T-cell (primary cell): ENCODE measurements at places on chromosomes 16 and 17.

DNA sequence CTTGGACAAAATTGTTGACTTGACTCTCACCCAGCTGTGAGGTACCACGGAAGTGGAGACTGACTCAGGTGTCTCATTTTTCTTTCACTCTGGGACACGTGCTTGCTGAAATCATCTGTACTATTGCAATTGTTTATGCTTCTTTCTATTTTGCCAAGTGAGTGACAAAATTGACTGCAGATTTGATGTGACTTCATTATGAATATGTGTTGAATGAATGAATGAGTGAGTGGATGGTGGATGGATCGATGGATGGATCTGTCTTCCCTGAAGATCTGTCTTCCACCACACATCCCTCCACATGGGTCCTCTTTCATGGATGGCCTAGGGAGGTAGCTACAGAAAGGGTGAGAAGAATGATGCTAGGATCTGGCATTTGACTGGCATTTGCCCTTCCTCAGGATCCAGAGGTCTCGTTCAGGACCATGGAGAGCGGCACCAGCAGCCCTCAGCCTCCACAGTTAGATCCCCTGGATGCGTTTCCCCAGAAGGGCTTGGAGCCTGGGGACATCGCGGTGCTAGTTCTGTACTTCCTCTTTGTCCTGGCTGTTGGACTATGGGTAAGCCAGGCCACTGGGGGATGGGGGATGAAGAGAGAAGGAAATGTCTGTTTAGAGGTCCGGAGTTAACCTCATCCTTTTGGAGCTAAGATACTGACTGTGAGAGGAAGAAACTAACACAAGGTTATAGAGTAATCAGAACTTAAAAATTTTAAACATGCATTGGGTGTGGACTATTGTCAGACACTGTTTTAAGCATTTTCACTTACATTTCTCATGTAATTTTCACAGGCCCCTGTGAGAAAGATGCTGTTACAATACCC is 12.7 kb downstream of the SLC5A11 start:
- H3K36me3 ChIP-seq = no peaks in the 10 kb centered on the region
- no peaks in the 10 kb centered on the region for H3K4me1 ChIP-seq
- H3K4me3 ChIP-seq = no peak overlapping the region
- peaks cover 3% of the 10 kb centered on the region for H3K27me3 ChIP-seq
- no peak overlapping the region for H3K27ac ChIP-seq

DNA sequence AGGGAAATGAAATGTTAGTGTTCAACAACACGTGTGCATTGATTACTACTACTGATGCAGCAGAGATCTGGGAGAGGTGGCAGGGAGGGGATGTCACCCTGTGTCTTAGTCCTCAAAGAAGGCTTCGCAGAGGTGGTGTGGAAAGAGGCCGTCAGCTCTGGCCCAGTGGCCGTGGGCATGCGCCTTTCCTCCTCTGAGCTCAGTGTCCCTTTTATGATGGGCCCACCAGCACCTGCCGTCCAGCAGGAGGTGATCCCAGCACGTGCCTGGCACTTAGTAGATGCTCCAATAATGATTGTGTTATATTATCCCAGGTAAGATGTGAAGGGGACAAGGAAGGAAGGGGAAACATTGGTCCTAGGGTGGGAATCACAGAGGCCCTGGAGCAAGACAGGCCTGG is 106.2 kb downstream of the CLEC16A start:
- H3K27ac ChIP-seq = no peak overlapping the region
- no peak overlapping the region for H3K4me3 ChIP-seq
- no peak for DNase-seq
- peaks cover 18% of the 10 kb centered on the region for H3K36me3 ChIP-seq
- peaks cover 26% of the 10 kb centered on the region for H3K4me1 ChIP-seq

- H3K27ac ChIP-seq = no peak overlapping the region
- no peaks in the 10 kb centered on the region for H3K4me1 ChIP-seq
- peaks cover 40% of the 10 kb centered on the region for H3K27me3 ChIP-seq
- no peaks in the 10 kb centered on the region for H3K36me3 ChIP-seq
- no peak for DNase-seq
These were observed 2.0 kb downstream of the GPT2 start for GRCh38 chr16:46885960-46886763.

DNA sequence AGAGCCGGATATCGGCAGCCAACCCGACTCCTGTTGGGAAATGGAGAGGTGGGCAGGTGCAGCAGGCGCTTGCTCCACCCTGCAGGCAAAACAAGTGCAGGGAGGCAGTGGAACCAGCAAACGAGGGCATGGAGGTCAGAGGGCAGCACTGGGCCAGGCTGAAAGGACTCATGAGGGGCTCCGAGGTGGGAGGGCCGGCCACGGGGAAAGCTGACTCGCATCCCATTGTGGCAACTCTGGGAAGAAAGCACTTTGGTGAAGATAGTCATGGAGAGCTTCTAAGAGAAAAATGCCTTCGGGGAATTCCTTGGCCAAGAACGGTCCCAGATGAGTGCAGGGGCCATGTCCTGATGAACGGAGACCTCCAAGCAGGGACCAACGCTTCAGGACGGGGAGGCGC is 4.4 kb downstream of the CYBC1 start:
- H3K4me1 ChIP-seq = peaks cover 6% of the 10 kb centered on the region
- DNase-seq = no peak
- no peak overlapping the region for H3K27ac ChIP-seq
- peaks cover 35% of the 10 kb centered on the region for H3K36me3 ChIP-seq
- H3K4me3 ChIP-seq = no peak overlapping the region
- no peaks in the 10 kb centered on the region for H3K27me3 ChIP-seq

DNA sequence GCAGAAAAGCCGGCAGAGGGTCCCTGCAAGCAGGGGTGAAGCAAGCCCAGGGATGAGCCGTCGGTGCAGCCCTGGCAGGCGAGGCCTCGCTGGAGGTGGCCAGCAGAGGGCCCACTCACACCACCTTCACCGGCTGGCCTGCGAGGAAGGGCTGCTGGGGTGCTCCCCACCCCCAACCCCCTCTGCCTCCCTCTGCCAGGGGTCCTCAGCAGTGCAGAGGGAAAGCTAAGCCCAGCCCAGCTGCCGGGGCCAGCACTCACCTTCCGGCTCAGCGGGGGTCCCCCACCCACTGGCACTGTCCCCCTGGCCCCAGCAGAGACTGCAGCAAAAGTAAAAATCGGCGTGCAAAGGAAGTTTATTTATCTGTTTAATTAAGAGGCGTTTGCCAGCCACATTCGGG is 113.4 kb downstream of the ENGASE start:
- H3K4me1 ChIP-seq = no peaks in the 10 kb centered on the region
- peaks cover 2% of the 10 kb centered on the region for H3K27me3 ChIP-seq
- H3K4me3 ChIP-seq = no peak overlapping the region
- DNase-seq = no peak
- no peak overlapping the region for H3K27ac ChIP-seq

DNA sequence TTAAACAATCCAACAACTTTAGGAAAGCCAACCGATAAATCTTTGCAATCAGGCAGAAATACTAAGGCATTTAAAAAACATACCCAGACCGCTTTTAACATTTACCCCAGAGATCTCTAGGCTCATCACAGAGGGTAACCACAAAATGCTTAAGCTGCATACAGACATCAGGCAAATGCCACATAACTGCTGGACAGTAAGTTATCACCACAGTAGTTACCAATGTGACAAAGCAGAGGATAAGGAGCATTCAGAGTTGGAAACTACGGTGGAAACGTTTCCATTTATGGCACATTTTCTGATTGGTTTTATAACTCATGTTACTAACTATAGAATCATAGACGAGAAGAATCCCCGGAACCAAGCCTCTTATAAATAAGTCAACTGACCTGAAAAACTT is 77.5 kb downstream of the KANSL1 start:
- no peaks in the 10 kb centered on the region for H3K27me3 ChIP-seq
- no peak overlapping the region for H3K4me3 ChIP-seq
- peaks cover 29% of the 10 kb centered on the region for H3K4me1 ChIP-seq
- no peak overlapping the region for H3K27ac ChIP-seq

GRCh38 chr17:73851091-73851490 is 206.8 kb upstream of the SDK2 start:
- H3K4me1 ChIP-seq = no peaks in the 10 kb centered on the region
- no peak overlapping the region for H3K4me3 ChIP-seq
- no peaks in the 10 kb centered on the region for H3K36me3 ChIP-seq
- no peak overlapping the region for H3K27ac ChIP-seq

DNA sequence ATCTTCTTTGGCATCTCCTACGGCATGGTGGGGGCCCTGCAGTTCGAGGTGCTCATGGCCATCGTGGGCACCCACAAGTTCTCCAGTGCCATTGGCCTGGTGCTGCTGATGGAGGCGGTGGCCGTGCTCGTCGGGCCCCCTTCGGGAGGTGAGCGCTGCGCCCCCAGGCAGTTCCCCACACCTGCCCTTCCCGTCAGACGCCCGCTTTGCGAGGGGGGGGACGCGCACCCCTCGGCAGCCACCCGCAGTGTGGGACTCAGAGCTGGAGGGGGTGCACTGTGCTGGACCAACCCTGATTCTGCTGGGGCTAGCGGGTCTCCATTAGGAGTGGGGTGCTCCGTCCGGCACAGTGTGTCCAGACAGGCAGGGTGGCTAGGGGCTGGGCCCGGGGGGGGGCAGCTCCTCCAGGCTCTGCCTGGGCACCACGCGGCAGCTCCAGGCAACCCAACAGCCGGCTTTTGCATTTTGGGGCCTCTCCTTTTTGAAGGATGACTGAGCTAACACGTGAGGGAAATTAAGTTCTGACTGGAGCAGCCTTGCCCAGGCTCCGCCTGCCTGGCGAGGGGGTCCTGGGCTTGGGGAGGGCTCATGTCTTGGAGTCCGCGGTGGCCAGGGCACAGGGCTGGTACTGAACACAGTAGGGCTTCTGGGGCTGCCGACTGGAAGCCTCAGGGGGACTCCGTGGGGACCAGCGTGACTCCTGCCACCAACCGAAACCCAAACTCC is 9.1 kb downstream of the SLC16A3 start:
- H3K27me3 ChIP-seq = no peaks in the 10 kb centered on the region
- H3K4me1 ChIP-seq = peaks cover 28% of the 10 kb centered on the region
- no peak for DNase-seq
- H3K27ac ChIP-seq = peak overlapping the region; percentile 62

DNA sequence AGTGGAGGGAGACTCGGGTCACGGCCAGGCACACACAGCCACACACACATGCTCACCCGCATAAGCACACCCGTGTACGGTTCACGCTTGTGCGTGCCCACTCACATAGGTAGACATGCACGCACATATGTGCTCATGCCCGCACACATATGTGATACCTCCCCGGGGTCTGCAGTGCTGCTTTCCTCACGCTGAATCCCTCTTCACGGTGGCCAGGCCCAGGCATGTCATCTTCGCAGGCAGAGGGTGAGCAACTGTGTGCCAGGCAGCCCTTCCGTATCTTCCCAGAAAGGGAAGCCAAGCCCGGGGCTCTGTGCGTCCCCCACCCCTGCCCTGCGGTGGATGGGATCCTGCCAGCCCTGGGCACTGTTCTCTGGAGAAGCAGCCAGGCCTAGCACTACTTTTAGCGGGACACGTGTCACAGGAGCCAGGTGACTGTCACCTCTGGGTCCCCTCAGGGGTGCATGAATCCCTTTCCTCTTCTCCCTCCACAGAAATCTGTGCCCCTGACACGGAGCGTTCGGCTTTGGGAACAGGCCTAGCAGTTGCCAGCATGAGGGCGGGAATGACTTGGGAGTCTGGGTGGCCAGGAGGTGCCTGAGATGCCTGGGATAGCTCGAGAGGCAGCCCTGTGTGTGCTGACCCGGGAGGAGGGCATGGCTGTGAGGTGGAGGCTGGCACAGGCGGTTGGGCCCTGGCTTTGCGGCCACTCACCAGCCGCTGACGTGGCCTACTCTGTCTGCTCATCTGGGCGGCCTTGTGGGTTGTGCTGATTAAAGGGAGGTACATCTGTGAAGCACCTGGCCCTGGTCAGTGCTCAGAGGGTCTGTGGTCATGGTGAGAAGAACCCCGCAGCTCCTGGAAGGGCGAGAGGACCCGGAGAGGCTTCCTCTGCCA is 47.5 kb downstream of the BAIAP2 start:
- no peak for DNase-seq
- H3K36me3 ChIP-seq = no peaks in the 10 kb centered on the region
- H3K4me3 ChIP-seq = no peak overlapping the region
- no peaks in the 10 kb centered on the region for H3K4me1 ChIP-seq

- H3K36me3 ChIP-seq = no peaks in the 10 kb centered on the region
- DNase-seq = no peak
- H3K27ac ChIP-seq = no peak overlapping the region
These were observed 24.1 kb downstream of the CYB561 start for GRCh38 chr17:63421681-63422645.

- no peak overlapping the region for H3K4me3 ChIP-seq
- no peak overlapping the region for H3K27ac ChIP-seq
- H3K4me1 ChIP-seq = peaks cover 3% of the 10 kb centered on the region
- H3K27me3 ChIP-seq = no peaks in the 10 kb centered on the region
- no peaks in the 10 kb centered on the region for H3K36me3 ChIP-seq
These were observed 149.2 kb downstream of the MAF start for GRCh38 chr16:79451196-79451816.

GRCh38 chr16:88279998-88280397 is 102.8 kb upstream of the ZNF469 start:
- H3K4me3 ChIP-seq = no peak overlapping the region
- H3K27me3 ChIP-seq = peaks cover 15% of the 10 kb centered on the region

DNA sequence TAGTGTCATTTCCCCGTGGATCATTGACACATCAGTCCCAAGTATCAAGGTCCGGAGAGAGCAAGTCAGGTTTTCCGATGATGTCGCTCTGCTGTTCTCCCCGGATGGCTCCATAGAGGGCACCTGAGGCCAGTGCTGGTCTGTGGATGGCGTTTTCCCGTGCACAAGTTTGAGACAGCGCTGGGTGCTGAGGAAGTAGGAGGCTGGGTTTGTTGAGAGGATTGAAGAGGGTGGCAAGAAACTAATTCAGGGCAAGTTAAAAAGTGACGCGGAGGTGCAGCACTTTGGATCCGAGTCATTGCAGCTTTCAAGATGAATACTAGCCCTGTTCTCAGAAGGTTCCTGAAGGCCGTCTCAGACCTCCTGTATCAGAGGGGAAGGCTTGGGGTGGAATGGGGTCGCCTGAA is 7.7 kb downstream of the NUBP1 start:
- peaks cover 12% of the 10 kb centered on the region for H3K36me3 ChIP-seq
- H3K27me3 ChIP-seq = no peaks in the 10 kb centered on the region
- no peak overlapping the region for H3K27ac ChIP-seq
- H3K4me3 ChIP-seq = no peak overlapping the region
- no peak for DNase-seq
- peaks cover 2% of the 10 kb centered on the region for H3K4me1 ChIP-seq

DNA sequence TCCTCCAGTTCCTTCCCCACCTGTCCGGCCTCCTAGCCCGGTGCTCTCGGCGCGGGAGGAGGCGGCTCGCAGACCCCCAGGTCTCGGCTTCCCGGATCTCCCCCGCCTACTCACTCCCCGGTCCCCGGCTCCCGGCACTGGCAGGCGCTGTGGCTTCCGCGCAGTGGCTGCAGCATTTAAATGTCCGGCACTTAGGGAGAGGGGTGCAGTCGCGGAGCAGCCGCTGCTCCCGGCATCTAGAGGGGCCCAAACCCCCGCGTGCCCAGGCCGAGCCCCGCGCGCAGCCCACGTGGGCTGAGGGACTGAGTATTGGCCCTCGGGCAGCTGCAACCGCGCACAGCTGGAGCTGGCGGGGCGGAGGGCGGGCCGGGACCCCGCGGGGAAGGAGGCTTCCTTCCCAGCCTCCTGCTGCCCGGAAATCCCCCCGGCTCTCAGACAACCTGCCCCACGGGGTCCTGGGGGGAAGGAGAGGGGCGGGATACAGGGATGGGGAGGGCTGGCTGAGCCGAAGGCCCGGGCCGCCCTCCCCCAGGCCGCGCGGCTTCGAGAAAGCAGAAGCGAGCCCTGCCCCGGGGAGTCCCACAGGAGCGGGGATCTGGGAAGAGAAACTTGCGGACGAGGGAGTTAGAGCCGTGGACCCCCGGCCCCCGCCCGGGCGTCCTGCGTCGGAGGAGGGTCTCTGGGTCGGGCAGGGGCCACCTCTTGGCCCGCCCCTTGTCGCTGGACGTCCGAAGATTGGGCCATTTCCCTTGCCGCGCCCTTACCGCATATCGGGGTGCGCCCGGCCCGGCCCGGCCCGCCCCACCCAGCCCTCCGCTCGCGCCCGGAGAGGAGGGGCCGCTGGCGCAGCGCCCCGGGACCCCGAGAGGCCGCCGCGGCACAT is at the start of gene MMP25:
Gene MMP25, plus strand, starts transcription at position 804 of the 883 bp plus-strand sequence. CDS start 357 bp downstream, outside the sequence.
- H3K36me3 ChIP-seq = no peaks in the 10 kb centered on the region
- no peak for DNase-seq
- H3K27me3 ChIP-seq = peaks cover 3% of the 10 kb centered on the region
- no peaks in the 10 kb centered on the region for H3K4me1 ChIP-seq
